ENCODE measurements at places on chromosomes 6 and 20.

DNA sequence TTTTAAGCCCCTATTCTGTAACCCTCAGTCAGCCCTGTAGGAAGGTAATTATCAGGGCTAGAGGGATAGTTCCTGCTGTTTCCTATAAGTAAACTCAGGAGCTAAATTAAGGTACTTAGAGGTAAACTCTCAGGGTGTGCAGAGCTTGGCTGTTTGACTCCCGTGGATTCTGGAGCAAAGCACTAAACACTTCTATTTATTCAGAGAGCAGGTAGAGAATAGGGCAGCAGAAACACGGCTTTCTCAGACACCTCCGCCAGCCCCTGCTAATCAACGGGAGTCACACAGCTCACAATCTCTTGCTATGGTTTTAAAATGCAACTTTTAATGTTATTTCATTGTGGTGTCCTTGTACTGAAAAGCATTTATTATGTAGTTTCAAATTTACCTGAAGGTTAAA is 21.8 kb downstream of the PRKN start:
- DNase-seq, result no peak

GRCh38 chr6:158807515-158808441 is 11.4 kb downstream of the EZR start:
- DNase-seq, result no peak

- no peak for DNase-seq
These were observed 20.7 kb downstream of the SERPINB6 start for GRCh38 chr6:2950713-2951112.

- DNase-seq, result no peak
These were observed 100.5 kb upstream of the SLC22A23 start for GRCh38 chr6:3557336-3557735.

- DNase-seq, result no peak
These were observed 219.9 kb downstream of the ALDH8A1 start for GRCh38 chr6:134730013-134730412.

- no peak for DNase-seq
These were observed 5.5 kb downstream of the UBR2 start for GRCh38 chr6:42569102-42570028.

DNA sequence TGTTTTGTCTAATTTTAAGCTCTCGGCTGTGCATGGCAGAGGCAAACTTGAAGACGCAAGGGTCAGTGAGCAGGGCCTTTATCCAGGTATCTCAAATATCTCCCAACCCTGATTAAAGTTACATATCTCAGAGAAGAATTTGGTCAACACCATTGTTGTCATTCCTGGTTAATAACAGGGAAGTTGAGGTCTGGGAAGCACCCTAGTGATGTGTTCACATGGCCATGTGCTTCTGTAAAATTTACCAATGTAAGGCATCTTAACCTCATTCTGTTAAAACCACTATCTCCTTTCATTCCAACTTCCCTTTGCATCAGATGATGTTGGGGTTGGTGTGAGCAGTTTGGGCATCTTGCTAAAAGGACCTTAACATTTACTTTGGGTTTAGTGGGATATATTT is 4.0 kb upstream of the FAM110A start:
- DNase-seq, result no peak

DNA sequence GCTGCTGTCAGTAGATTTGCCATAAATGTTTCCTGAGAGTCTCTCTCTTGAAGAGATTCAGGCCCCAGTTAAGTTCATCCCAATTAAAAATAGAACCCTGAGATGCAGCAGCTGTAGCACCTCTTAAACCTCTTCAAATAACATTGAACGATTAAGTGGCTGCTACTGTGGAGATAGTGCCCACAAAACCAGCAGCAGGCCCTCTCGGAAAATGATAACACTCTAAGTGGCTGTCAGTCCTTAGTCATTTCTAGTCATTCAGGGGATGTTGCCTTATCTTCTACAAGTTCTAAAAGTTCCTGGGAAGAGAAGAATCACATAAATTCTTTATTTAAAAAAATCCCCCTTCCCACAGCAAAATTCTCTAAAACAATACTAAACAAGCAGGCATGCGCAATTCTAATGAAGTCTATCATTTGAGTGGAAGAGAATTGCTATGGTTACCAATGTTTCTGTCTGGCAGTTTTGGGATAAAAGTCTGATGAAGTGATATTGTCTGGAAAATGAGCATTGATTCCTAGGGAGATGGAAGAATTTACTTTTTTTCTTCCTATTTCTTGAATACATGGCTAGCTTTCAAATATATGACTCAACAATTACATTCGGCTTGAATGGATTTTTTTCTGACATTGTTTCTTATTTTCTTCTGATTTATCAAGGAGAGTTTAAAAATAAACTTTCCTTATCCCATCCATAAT is 131.9 kb downstream of the TRMT11 start:
- DNase-seq, result no peak

- no peak for DNase-seq
These were observed 199.5 kb upstream of the ASCC3 start for GRCh38 chr6:101080597-101080996.

DNA sequence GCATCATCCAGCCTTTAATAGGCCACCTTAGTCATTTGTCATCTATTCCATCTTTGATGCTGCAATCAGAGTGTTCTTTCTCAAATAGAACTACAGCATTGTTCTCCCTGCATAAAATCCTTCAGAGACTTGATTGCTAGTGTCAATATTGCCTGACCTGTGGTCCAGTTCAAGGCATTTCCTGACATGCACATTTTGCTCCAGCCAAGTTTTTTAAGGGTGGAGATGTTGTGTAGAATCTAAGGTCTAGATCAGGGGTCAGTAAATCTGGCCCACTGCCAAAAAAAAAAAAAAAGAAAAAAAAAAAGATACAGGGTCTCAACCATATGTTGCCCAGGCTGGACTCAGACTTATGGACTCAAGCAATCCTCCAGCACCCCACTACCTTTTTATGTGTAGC is 354.4 kb downstream of the FRK start:
- no peak for DNase-seq

- no peak for DNase-seq
These were observed 71.4 kb downstream of the LRRC1 start for GRCh38 chr6:53866226-53866625.

GRCh38 chr20:4043329-4043728 is 28.0 kb upstream of the RNF24 start:
- DNase-seq, result no peak

- DNase-seq, result no peak
These were observed 778.5 kb downstream of the MAFB start for GRCh38 chr20:39910536-39910935.

GRCh38 chr6:137676888-137677287 is 182.7 kb upstream of the OLIG3 start:
- no peak for DNase-seq

DNA sequence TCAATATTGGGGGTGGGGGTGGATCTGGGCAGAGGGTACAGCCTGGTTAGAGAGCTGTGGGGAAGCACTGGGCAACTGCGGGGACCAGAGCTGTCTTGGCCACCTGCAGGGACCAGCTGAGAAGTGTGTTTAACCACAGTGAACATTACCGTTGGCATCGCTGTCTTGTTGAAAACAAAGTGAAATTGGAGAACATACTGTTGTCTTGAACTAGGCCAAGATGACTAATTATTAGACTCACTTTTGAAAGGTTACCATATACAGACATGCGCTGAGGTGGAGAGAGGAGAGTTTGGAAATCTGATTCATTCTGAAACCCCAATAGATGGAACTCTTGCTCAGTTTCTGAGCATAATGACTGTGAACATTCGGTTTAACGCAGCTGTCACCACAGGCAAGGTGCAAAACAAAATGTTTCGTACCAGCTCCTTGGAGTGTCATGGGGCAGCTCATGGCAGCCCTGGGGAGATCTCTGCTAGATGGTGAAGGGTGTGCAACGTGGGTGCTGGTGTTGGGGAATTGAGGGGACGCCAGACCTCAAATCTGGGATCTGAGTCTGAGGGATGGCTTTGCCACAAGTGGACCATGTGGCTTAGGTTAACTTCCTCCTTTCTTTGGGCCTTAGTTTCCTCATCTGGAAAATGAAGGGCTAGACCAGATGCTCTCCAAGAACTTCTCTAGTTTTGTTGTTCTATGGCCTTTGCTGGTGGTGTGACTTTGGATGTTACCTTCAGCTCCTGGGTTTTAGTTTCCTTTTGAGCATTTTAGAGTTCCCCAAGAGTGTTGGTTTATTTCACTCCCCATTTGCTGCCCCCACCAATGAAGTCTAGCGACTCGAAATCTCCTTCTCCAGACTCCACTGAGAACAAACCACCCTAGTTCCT is 24.6 kb upstream of the GTSF1L start:
- DNase-seq, result no peak

DNA sequence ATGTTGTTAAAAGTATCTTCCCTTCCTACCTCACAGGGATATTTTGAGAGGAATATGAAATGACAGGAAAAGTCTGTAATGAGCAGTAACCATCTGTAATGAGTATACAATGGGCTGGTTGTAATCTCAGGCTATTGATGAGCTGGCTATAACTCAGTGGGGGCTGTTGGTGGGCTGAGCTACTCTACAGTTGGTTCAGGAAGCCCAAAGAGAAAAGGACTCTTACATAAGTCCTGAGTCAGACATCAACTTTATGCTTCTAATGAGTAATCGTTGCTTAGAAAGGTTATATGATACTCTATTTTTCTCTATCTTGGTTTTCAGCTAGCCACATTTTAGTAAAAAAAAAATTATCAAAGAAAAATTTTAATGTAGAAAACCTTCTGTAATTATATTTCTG is 26.4 kb downstream of the ZNF391 start:
- DNase-seq, result no peak

GRCh38 chr20:44297721-44298120 is 13.3 kb downstream of the FITM2 start:
- no peak for DNase-seq

DNA sequence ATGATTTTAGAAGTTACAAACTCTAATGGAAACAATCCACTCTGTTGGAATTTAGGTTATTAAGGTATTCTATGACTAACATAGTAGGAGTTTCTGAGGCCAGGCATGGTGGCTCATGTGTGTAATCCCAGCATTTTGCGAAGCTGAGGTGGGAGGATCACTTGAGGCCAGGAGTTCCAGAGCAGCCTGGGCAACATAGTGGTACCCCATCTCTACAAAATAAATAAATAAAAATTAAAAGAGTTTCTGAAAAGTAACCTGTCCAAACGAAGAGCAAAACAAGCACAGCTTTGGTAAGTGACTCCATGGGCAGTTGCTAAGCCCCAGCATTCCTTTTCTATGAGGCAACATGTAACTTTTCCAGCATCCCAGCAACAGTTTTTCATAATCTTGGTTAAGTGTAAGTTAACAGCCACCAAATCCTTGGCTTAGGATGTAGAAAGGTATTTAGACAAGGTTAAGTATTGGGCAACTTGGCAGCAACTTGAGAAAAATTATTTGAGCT is 86.3 kb downstream of the SOX4 start:
- DNase-seq, result no peak

GRCh38 chr6:117906958-117907600 is at the start of gene SLC35F1:
Gene SLC35F1 (plus strand): TSS chr6:117907264.
- DNase-seq, result no peak

- DNase-seq, result peak; percentile 41
These were observed at the start of gene SOBP for GRCh38 chr6:107489636-107490565. Gene SOBP (plus strand): TSS chr6:107490117. CDS start chr6:107490617, 500 bp downstream.

GRCh38 chr6:137975188-137975940 is 108.3 kb downstream of the TNFAIP3 start:
- DNase-seq, result no peak

- DNase-seq, result no peak
These were observed 5.0 kb downstream of the BANF2 start for GRCh38 chr20:17704589-17705317.

Data from T-cell (primary cell).